ENCODE measurements at places on chromosomes 5 and 9.

GRCh38 chr9:34545497-34545896, 22.7 kb upstream of the ENHO start:
- no peak for DNase-seq

- DNase-seq, result no peak
Observed at GRCh38 chr9:70053864-70054263, 10.2 kb downstream of the MAMDC2 start.

DNA sequence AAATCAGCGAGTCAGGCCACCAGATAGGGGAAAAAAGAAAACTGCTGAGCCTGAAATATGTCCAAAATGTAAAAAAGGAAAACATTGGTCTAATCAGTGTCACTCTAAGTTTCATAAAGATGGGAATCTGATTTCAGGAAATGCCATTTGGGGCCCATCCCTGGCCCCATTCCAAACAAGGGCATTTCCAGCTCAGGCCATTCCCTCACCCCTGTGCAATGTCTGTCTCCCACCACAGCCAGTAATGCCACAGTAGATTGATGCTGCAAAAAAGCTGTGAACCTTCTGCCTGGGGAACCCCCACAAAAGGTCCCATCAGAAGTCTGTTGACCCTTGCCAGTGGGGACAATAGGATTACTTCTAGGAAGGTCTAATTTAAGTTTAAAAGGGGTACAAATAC, 199.6 kb downstream of the YTHDC2 start:
- no peak for DNase-seq

DNA sequence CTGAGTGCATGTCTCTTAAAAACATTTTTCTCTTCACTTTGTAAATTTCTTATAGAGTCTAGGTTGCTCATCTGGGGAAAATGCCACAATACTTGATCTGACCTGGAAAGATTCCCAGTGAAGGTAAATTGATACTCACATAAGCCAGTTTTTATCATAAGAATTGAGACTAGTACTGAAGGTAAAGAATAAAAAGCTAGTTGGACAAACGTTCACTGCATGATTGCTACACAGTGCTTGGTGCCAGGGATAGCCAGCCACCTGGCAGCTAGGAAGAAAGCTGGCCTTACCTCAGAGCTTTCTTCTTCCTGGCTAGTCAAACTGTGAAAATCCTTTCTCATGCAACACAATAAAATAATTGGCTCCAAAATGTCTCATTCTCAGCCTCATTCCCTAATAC, 77.1 kb downstream of the MUSK start:
- DNase-seq, result no peak

- no peak for DNase-seq
Observed at GRCh38 chr5:32805971-32806638, 95.0 kb downstream of the NPR3 start.

DNA sequence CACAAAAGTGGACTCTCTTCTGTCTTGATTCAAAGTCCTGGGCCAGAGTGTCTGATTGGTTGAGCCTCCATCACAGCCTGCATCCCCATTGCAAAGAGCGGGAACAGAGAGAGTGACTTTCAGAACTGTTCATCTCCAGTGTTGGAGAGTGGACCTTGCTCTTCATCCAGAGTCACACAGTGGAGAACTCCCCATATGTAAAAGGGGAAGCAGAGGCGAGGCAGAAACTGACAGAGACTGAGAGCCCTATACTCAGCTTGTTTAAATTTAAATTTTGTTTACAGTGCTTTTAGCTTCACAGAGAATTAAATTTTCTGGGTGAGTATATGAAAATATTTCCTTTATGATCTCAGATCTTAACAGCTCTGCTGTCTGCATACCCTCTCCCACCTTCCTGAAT, 70.0 kb upstream of the SSBP2 start:
- DNase-seq, result no peak

GRCh38 chr5:79488058-79488457, 25.9 kb downstream of the HOMER1 start:
- DNase-seq, result no peak

- DNase-seq, result no peak
Observed at GRCh38 chr9:90365666-90366065, 277.0 kb downstream of the DIRAS2 start.

GRCh38 chr5:20105915-20106314, 117.9 kb upstream of the CDH18 start:
- no peak for DNase-seq

DNA sequence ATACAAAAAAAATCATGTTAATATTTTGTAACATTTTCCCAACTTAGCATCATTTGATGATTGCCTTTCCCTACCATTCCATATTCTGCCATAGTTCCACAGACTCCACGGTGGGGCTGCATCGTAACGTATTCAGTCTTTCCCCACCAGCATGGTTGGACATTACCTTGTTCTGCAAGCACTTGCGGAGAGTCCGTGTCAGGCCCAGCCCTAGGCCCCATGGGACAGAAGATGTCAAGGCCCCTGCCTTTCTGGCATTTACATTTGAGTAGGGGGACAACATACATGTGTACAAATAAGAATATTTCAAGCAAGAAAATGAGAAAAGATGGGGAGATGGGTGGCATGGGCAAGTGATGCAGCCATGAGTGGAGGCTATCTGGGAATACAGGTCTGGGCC, 8.2 kb upstream of the PHF2 start:
- no peak for DNase-seq

DNA sequence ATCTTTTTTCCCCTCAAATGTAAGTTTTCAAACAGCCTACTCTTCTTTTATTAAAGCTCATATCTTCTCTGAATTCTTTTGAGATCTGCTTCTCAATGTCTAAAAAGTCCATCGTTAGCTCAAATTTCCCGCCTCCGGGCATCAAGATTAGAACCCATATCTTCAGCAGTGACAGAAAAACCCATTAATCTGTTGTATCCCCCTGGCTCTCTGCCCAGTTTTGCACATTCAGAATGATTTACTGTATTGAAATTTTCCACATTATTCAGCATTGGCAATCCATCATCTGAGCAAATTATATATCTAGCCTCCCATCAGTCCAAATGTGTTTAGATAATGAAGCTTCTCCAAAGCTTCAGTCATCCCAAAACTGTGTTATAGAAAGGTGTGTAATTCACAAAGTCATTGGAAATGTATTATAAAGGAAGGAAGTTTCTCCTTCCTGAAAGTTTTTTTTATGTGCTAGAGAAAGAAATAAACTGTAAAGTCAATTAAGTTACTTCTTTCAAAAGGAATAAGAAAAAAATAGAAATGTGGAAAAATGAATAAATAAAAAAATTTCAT, 849.9 kb downstream of the MAT2B start:
- DNase-seq, result no peak

- DNase-seq, result no peak
Observed at GRCh38 chr9:36717276-36717675, 144.6 kb downstream of the MELK start.
